ENCODE measurements at places on chromosomes 5 and 9.

GRCh38 chr5:89728750-89729149, 680.8 kb downstream of the CETN3 start:
- no peak for DNase-seq

- no peak for DNase-seq
These were observed 617.3 kb upstream of the ST8SIA4 start for GRCh38 chr5:101520417-101520816.

- DNase-seq = no peak
These were observed 169.7 kb upstream of the MVB12B start for GRCh38 chr9:126156898-126157297.

- DNase-seq = no peak
These were observed 37.5 kb downstream of the ERGIC1 start for GRCh38 chr5:172871536-172871935.

- DNase-seq = no peak
These were observed 75.9 kb downstream of the SLC38A9 start for GRCh38 chr5:55636177-55636576.

- no peak for DNase-seq
These were observed 339.2 kb downstream of the GLIS3 start for GRCh38 chr9:3960661-3961144.

- no peak for DNase-seq
These were observed 66.0 kb downstream of the GDNF start for GRCh38 chr5:37773809-37774208.

Data from cortex of kidney (tissue), 1 donor.